Fibroblast of gingiva (primary cell): ENCODE measurements at places on chromosomes 1 and 21.
A peak's percentile ranks its signal among the peaks of the same experiment; 100 is the strongest.

DNA sequence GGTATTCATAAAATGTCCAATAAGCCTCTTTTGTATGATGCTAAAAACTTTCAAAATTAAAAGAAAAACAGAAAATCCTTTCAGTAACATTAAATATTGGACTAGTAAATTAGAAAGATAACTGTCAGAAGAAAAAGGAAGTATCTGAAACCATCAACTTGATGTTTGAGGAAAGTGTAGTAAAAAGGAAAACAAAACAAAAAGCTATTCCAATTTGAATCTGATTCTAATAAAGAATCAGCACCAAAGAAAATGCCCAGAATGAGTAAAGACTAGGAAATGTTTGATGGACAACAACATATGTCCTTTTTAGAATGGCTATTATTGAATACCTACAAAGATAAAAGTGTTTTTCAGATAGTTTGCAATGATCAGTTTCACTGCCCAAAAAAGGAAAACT lies 79.9 kb upstream of the RBM34 start:
- no peak for DNase-seq

- peak; percentile 42 for DNase-seq
Measured at GRCh38 chr1:186985889-186986491, 157.2 kb downstream of the PLA2G4A start.

DNA sequence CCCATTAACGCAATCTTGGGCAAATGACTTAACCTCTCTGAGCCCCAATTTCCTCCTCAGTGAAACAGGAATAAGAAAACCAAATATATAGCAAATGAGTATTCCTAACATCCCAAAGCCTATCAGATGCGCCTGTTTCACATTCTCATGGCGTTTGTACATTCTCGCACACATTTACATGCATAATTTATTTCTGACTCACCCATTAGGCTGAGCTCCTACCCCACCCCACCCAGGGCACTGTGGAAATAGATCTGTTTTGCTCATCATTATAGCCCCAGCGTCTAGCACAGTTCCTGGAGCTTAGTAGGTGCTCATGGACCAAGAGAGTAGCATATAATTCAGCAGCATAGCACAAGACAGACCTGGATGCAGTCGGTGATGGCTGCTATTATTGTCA lies 146.1 kb upstream of the VANGL1 start:
- DNase-seq: peak; percentile 58

- no peak for DNase-seq
Measured at GRCh38 chr1:29426701-29427279, 190.5 kb downstream of the PTPRU start.

DNA sequence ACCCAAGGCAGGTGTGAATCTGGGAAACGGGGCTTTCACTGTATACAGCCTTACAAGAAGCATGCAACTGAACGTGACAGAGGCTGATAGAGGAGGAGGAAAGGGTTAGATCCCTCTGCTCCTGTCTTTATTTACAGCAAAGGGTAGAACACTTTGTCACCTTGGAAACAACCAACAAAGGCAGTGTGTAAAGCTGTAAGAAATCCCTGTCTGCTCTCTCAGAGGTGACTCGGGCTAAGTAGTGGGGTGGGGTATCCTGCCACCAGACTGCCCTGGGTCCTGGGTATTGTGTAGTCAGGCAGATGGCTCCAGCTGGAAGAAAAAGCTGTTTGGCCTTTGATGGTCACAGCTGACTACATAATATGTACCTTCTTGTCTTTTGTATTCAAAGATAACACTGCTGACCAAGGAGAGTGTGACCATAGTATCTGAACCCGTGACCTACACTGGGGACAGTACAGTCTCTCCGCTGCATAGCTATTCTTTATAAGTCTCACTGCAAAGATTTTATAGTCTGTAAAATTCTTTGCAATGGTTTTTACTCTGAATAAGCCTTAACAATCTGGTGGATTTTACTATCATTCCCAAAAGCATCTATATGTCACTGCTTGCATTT lies 22.1 kb upstream of the POU2F1 start:
- DNase-seq: no peak

- DNase-seq: peak; percentile 43
Measured at GRCh38 chr1:55775007-55775406, 559.8 kb upstream of the USP24 start.

DNA sequence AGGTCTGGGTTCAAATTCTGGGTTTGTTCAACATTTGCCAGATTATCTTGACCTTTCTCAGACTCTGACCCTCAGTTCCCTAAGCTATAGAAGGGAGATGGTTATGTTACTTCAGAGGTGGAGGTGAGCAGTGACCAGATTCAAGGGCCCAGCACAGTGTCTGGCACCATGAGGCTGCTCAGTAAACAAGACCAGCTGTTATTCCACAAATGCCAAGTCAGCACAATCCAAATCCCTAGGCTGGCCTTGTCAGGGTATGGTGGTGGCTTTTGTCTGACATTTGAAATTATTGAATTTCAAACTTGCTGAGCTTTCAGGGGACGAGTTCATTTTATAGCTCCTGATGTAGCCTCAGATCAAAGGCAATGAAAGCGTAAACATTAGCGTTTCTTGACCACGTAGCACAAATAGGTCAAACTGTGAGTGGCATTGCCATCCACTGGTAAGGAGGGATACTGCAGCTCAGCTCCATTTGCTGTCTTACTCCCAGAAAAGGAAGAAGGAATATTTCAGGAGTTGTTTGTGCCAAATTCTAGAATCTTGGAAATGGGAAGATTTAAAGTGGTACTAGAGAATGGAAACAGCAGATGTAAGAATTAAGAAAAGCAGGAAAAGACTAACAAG lies 94.3 kb upstream of the EDN2 start:
- peak; percentile 16 for DNase-seq

DNA sequence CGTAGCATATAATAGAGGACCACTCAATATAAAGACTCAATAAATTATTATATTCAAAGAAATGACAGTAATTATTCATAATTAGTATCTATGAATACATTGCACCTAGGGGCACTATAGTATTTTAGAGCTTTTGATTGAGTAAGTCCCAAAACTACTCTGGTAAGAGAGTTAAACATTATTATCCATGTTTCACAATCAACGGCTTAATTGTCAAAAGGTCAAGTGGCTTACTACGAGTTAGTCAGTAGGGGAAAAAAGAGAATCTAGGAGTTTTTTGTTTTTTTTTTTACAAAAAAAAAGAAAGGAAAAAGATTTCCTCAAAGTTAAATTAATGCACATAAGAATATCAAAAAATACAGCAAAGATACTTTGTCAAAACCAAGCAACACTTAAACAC lies 20.4 kb upstream of the LAMC1 start:
- peak; percentile 41 for DNase-seq

DNA sequence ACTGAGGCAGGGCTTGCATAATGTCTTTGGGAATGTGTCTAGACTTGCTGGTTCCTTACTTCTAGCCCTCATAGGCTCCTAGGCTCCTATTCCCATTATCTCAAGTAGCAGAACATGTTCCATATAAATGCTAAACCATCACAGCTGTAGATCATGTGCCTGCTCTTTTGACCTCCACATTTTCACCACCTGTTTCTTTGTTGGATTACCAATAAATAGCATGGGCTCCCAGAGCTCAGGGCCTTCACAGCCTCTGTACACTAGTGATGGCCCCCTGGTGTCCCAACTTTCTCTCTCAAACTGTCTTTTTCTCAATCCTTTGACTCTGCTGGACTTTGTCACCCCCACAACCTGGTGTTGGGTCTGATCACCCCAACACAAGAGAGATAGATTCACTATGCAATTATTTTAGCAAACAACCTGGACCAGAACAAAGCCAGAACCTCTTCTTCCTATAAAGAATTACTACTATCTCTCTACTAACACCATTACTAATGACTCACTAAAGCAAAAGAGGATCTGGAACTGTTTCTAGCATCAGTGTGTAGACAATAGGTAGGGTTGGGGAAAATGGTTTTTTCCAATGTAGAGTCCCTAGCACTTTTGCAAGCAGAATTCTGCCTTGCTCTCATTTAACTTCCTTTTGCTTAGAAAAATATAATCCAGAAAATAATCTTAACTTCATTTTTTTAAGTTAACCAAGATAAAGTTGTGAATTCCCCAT lies 51.7 kb downstream of the WLS start:
- DNase-seq: no peak

- DNase-seq: no peak
Measured at GRCh38 chr1:230130172-230130944, 63.3 kb downstream of the GALNT2 start.
